ENCODE measurements at places on chromosomes 1 and 21. TPM values are rescaled to one million over a fixed set of nuclear protein-coding genes. Genes with fewer than 3 reads are reported as not detected.

The FNDC5 gene
- total RNA-seq = 1.1 TPM

The SH3BGR gene
- 0.82 TPM for total RNA-seq

The CD247 gene
- not detected for total RNA-seq

The GNPAT gene
- total RNA-seq = 64.4 TPM

The PHC2 gene
- total RNA-seq = 31.8 TPM

The ITLN2 gene
- total RNA-seq = 1.3 TPM

The CA14 gene
- total RNA-seq = not detected

The WNT3A gene
- total RNA-seq = 0.09 TPM

The UBL4B gene
- total RNA-seq = not detected

The NFASC gene
- 1.6 TPM for total RNA-seq

The UAP1 gene
- 39.8 TPM for total RNA-seq

The TACSTD2 gene
- 25.6 TPM for total RNA-seq

The RBP7 gene
- total RNA-seq = 10.3 TPM

The S100A2 gene
- 3.0 TPM for total RNA-seq

The FOXD3 gene
- total RNA-seq = not detected

The BCAR3 gene
- total RNA-seq = 9.9 TPM

The ETNK2 gene
- total RNA-seq = 21.9 TPM

The HOOK1 gene
- 25.2 TPM for total RNA-seq

The ERG gene
- not detected for total RNA-seq

The PKN2 gene
- 31.5 TPM for total RNA-seq

The LHX4 gene
- 0.19 TPM for total RNA-seq

The TDRD5 gene
- 0.52 TPM for total RNA-seq

The LPAR3 gene
- total RNA-seq = not detected

The EDN2 gene
- not detected for total RNA-seq

The SERTAD4 gene
- total RNA-seq = 3.6 TPM

The RHOU gene
- total RNA-seq = 18.5 TPM

The CDA gene
- not detected for total RNA-seq

The WNT4 gene
- total RNA-seq = 0.79 TPM

The CD34 gene
- not detected for total RNA-seq

The SLC26A9 gene
- total RNA-seq = 0.30 TPM

The KIAA1614 gene
- total RNA-seq = 0.26 TPM

The EVI5 gene
- 31.2 TPM for total RNA-seq

The GJB4 gene
- total RNA-seq = not detected

The SLC1A7 gene
- total RNA-seq = not detected

The FCRL6 gene
- total RNA-seq = not detected

The GPR25 gene
- total RNA-seq = not detected

The ACOT11 gene
- 4.0 TPM for total RNA-seq

The OPTC gene
- not detected for total RNA-seq

The NGF gene
- not detected for total RNA-seq

The SVBP gene
- 18.6 TPM for total RNA-seq

The REG4 gene
- total RNA-seq = 18.8 TPM

The SLC19A2 gene
- 28.7 TPM for total RNA-seq

The FMN2 gene
- not detected for total RNA-seq

The CSMD2 gene
- total RNA-seq = not detected

The MRPL55 gene
- 63.7 TPM for total RNA-seq

The DENND2C gene
- total RNA-seq = 1.1 TPM

The HPDL gene
- total RNA-seq = 78.2 TPM

The TAL1 gene
- total RNA-seq = 12.2 TPM

The FCGR1A gene
- not detected for total RNA-seq

The APOBEC4 gene
- not detected for total RNA-seq
